ENCODE measurements at places on chromosomes 13 and 19.
A peak's percentile ranks its signal among the peaks of the same experiment; 100 is the strongest.

GRCh38 chr19:29378543-29379080 is 147.2 kb upstream of the VSTM2B start:
- DNase-seq, result no peak

DNA sequence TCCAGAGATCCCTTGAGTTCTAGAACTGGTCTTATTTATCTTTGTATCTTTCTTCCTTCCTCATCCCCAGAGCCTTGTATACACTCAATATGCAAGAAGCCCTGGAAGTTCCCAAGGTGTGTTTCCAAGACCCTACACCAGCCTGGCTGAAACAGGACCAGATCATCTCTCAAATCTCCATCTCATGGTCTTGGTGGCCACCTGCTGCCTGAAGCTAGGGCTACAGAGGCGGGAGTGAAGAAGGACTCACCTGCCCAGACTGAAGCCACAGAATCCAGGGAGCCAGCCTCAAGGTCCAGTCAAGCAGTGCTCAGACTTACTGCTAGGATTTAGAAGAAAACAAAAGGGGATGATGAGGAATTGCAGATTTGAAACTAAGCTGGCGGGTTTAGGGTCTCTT is 6.1 kb upstream of the CYSLTR2 start:
- DNase-seq, result no peak

DNA sequence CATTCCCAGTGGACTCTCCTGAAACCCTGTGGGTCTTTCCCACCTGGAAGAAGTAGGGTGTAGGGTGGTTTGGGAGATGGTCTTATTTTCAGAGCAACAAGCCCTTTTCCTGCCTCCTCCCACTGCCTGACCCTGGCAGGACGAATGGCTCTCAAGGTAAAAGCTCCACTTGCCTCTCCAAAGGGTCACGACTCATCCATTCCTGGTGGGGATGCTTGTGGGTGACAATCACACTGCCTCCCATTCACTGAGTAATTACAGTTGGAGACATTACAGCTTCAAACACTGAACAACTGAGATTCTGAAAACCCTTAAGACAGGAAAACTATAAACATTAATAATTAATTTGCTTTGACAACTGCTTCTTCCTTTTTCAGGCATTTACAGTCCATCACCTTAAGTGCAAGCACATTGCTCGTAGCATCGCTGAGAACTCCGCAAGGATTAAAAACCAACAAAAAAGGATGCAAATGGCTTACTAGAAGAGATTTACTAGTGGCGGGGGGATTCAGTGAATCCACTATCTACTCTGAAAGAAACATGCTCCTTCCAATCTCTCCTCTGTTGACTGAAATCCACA is 199.6 kb upstream of the IRS2 start:
- no peak for DNase-seq

DNA sequence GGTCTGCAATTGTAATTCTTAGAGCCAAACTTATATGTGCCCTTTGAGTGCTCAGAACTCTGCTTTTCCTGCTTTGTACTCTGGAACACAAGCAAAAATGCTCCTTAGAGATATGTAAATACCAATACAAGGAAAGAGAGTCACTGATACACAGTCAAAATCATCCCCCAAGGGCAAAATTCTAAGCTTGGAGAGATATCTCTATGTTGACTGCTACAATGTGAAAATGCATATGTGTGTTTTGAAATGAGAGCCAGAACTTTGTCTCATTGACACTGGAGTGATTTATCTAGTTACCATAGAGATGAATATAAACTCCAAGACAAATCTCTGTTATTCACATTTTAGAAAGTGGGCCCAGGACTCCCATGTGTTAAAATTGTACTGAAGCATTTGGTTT is 494.8 kb upstream of the SLITRK1 start:
- no peak for DNase-seq

DNA sequence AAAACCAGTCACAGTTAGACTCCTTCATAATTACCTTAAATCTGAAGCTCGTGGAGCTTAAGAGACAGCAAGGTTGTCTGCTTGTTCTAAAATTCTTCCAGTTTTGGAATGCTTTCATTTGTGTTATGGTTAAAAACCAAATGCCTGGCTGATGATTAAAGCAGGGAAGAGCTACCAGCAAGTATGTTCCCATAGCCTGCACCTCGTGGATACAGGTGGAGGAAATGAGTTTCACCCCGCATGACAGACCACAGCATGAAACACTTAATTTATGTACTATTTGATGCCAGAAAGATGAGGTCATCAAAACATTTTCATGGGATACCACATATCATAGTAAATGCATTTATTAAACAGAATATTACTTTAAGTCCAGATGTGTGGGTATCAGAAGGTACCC is 416 bp upstream of the DOCK9 start:
- DNase-seq, result peak; percentile 59

GRCh38 chr19:43780706-43781525 is at the start of gene KCNN4:
Gene KCNN4, minus strand, starts transcription at chr19:43780973. Its CDS starts 112 bp downstream, at chr19:43780861.
- no peak for DNase-seq

- no peak for DNase-seq
These were observed 13.2 kb upstream of the ASF1B start for GRCh38 chr19:14149509-14149994.

DNA sequence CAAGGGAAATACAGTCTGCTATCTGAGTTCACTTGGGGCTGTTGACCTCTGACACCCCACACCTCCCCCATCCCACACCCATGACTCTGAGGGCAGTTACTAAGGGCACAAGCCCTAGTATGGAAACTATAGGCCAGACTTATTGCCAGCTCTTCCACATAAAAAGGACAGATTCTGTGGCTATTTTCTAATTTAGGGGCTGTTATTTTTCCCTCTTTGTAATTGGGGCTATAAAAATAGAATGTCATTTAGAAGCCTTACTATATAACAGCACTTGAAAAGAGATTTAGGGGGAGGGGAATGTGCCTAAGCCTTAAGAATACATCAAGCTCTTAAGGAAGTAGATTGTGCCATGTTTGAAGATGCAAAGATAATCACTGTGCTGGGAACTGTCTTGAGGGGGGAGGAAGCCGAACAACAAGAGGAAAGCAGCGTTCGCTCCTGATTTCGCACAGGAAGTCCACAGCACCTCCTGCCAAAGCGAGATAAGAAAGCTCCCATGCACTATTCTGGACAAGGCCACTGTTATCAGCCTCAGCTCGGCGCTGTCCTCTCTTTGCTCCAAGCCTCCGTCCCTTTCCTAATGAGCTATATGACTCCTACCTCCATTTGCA is 86.6 kb downstream of the FLT1 start:
- no peak for DNase-seq

DNA sequence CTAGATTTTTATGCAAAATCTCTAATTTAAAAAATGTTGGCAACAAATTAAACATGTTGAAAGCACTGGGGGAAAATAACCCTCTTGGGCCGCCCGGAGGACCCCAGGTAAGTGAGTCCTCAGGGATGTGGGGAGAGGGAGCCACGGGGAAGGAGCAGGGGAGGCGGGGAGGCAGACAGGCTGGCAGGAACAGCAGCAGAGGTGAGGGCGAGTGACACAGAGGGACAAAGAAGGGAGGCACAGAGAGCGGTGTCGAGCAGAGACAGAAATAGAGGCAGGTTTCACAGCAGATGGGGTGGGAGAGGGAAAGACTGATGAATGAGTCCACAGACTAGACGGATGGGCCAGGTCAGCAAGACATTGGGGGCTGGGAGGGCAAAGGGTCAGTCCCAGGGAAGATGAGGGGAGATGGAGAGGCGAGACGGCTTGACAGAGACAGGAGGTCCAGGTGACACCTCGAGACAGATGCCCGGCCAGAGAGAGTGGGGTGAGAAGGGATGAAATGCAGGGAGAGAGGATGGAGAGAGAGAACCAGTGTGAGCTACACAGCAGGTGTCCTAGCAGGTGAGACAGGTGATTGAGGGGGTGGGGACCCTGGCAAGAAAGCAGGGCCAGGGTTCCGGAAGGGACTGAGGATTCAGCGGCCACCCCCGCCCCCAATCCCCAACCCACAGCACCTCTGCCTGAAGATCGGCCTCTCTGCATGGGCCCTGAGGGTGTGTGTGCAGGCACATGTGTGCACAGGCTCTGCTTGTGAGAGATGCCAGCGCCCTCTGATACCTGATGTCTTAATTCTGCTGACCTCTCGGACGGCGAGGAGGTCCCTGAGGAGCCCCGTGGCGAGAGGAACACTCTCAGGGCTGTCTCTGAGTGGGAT is 3.8 kb downstream of the LRRC4B start:
- DNase-seq, result no peak

GRCh38 chr13:84430446-84430845 is 548.2 kb upstream of the SLITRK1 start:
- DNase-seq, result no peak

GRCh38 chr19:55390461-55390880 is 4.7 kb downstream of the RPL28 start:
- no peak for DNase-seq

DNA sequence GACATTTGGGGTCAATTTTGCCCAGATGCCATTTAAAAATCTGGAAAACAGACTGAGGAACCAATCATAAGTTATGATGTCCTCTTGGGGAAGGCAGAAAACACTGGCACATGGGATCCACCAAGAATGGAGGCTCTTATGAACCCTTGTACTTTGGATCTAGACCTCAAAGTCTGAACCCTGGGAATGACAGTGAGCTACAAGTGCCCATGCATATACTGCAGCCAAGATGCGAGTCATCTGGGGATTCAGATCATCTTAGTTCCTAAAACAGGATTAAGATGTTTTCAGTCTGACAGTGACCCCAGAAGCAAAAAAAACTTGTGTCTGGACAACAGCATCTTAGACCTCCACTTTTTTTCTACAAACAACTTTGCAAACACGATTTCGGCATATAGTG is 100.2 kb upstream of the SIAH3 start:
- DNase-seq, result no peak

- DNase-seq, result no peak
These were observed 23.3 kb downstream of the ELAVL1 start for GRCh38 chr19:7982103-7982502.

DNA sequence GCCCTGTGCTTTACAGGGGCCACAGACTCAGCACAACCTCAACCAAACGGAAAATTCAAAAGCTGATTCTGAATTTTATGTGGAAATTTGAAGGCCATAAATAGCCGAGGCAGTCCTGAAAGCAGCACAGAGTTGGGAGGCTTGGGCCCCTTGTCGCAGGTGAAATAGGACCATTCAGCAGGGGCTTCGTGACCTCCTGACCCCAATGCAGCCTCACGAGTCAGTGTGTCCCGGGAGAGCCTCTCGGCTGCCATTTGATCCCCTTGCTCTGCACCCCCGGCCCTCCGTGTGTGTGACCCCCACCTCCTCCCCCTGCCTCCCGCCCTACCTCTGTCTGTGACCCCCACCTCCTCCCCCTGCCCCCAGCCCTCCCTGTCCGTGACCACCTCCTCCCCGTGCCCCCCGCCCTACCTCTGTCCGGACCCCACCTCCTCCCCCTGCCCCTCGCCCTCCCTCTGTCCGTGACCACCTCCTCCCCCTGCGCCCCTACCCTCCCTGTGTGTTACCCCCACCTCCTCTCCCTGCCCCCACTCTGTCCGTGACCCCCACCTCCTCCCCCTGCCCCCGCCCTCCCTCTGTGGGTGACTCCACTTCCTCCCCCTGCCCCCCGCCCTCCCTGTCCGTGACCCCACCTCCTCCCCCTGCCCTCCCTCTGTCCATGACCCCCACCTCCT is 41.7 kb upstream of the TFDP1 start:
- no peak for DNase-seq

DNA sequence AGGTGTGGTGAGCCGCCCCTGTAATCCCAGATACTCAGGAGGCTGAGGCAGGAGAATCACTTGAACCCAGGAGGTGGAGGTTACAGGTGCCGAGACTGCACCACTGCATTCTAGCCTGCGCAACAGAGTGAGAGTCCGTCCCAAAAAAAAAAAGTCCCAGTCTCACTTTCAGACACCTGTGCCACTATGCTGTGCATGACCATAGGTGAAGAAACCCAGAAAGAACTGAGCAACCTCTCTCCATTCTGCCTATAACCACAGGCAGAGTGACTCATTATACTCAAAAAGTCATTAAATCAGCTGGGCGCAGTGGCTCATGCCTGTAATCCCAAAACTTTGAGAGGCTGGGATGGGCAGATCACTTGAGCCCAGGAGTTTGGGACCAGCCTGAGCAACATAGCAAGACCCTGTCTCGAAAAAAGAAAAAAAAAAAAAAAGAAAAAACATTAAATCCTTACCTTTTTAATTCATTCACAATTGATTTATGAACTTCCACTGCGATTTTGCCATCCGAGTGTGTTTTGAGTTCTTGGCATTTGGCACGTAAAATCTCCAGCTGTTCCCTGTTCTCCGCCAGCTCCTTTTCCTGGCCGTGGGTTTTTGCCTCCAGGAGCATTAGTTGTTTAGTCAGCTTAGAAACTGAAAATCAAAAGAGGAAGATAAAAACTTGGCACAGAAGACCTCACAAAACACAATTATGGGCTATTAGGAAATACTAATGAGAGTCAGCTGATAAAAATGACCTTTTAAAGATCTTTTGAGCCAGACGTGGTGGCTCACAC is 45.5 kb upstream of the SLC7A9 start:
- no peak for DNase-seq

DNA sequence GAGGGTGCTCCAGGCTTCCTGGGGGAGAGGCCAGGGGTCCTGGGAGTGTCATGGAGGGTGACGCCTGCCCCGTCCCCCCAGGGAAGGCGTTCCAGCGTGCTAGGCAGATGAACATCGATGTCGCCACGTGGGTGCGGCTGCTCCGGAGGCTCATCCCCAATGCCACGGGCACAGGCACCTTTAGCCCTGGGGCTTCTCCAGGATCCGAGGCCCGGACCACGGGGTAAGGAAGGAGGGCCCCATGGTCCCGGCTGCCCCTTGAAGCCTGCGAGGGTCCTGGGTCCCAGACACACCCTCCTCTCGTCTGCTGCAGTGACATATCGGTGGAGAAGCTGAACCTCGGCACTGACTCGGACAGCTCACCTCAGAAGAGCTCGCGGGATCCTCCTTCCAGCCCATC is 11.4 kb downstream of the PTGER1 start:
- no peak for DNase-seq

- no peak for DNase-seq
These were observed 20.8 kb upstream of the ZNF266 start for GRCh38 chr19:9456018-9456689.

- no peak for DNase-seq
These were observed 17.7 kb downstream of the CCDC97 start for GRCh38 chr19:41327576-41328156.

GRCh38 chr13:48500652-48501197 is 32.2 kb downstream of the RCBTB2 start:
- DNase-seq, result peak; percentile 83

DNA sequence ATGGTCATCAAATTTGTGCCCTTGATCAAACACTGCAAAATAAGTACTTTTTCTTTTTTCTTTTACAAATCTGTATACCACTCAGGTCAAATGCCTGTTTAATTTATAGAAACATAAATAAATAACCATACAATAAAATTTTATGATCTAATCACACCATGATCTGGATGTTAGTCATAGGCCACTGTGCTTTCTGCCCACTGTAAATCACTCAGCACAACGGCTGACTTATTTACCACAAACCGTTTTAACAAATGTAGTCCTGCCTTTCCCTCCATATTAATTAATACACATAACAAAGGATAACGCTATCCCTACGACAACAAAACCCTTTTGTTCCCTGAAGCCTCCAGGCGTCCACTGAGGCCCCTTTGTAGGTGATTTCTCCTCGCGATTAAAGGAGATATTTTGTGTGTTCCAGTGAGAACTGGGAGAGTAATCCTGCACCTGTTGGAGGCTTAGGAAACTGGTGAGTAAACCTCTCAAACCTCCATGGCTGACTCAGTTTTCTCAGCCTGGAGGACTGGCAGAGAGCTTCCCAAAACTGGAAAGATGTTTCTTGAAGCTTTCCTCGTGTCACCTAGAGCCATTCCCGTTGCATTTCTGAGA is 477.1 kb upstream of the SGCG start:
- no peak for DNase-seq

Data from AG04449 (cell line).